M059J (cell line): ENCODE measurements at places on chromosomes 2 and 18.

GRCh38 chr2:191530618-191531017, 147.3 kb upstream of the NABP1 start:
- no peak for DNase-seq

DNA sequence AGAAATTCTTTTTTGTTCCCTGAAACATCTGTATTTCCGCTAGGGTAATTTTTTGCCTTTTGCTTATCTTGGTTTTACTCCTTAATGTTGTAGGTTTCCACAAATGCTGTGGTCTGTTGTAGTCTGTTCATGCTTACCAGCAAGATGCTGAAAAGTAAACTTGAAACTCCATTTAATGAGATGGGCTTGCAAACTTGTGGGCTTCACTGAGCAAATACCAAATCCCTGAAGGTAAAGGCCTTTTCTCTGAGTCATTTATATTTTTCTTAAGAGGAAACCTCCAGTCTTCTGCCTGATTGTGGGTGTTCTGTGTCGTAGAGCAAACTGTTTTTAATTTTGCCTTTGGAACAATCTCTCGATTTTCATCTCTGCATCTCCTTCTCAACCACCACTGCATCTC, 9.3 kb downstream of the SP140 start:
- peak; percentile 58 for DNase-seq

- DNase-seq, result no peak
These were observed 7.2 kb upstream of the SEMA4C start for GRCh38 chr2:96877042-96877451.

DNA sequence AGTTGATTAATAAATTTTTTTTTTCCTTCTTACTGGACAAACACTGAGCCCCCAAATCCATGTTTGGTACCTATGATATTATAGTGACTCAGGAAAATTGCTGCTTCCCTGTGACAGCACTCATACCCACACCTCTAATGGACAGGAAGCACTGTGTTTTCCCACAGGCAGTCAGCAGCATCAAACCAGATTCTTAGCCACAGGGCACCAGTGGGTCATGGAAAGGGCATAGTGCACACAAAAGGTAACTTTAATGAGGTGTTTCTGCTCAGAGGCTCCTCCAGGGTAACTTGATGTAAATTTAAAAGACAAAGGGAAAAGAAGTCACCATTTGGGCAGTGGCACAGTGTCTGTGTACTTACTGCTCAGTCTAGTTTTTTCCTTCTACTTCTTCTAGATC, 34.1 kb downstream of the SERPINB11 start:
- peak; percentile 86 for DNase-seq

DNA sequence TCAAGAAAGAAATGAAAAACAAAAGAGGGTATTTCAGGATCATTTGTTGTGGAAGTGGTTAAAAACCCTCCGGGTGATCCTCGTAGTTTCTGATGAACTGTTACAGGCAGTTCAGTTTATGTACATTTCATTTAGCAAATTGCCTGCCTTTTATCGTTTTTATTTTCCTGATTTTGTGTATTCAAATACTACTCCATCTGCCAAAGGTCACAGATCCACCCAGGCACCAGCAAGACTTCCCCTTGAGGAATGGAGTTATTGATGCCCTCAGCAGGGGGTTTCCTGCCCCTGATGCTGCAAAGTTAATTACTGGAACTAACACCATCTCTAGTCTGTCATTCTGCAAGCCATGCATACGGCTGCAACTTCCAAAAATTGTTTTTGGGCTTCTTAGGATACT, 641.9 kb downstream of the SLC4A3 start:
- no peak for DNase-seq

DNA sequence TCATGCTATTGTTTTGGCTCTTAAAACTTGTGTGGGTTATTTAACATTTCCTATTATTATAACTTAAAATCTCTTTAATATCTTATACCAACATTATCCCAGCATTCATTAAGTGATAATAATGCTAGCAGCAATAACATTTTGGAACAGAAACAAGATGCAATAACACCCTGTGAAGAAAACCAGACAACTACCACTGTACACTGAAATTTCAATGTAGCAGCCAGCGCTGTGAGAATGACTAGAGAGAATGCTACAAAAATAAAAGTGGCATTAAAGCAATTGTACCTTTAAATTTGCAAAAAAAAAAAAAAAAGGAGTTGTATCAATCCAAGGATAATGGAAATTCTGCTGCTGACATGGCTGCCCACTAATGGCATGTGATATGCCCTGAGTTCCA, 269.9 kb downstream of the TTC32 start:
- no peak for DNase-seq

- DNase-seq, result peak; percentile 87
These were observed 18.4 kb upstream of the WIPF1 start for GRCh38 chr2:174615871-174616436.

DNA sequence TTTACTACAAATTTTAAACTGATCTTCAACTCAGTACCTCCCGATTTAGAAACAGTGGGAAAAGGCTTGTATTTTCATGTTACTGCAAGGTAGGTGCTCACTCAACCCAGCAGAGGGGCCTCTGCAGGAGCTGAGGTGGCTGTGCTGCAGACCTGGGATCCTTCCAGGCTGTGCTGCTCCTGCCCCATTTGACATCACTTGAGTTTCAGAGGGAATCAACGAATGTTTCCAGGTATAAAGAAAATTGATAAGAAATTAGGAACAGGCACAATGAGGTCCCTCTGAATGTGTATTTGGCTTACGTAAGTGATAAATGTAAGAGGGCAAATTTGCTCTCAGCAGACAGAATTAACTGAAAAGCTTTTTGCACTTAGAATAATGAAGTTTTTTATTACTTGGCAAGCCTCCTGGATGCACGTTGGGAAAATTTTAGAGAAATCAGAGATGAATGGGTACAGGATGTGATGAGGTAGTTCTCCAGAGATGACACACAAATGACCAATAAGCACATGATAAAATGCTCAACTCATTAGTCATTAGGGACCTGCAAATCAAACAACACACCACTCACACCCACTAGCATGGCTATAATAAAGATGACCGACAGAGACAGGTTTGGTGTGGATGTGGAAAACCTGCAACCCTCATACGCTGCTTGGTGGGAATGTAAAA, 114.0 kb downstream of the NOL10 start:
- DNase-seq, result peak; percentile 91

GRCh38 chr18:22254088-22254487, 84.7 kb downstream of the GATA6 start:
- no peak for DNase-seq

- DNase-seq, result no peak
These were observed 28.2 kb downstream of the ABCG5 start for GRCh38 chr2:43810452-43810851.

- no peak for DNase-seq
These were observed 154.3 kb downstream of the NRP2 start for GRCh38 chr2:205836477-205837221.

DNA sequence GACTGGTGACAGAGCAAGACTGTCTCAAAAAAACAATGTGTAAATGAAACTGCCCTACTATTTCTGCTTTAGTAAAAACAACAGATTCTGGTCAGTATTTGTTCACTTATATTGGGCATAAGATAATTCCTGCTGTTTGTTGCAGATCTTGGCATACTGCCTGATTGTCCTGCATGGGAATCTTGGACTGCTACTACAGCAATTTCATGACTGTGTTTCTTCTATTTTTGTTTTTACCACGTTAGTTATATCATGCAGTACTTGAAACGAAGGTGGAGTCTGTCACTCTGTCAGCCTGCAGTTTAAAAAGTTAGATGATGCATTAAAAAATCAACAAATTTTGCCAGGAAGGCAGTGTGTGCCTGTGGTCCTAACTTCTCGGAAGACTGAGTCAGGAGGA, 14.2 kb upstream of the CLASP1 start:
- DNase-seq, result no peak

DNA sequence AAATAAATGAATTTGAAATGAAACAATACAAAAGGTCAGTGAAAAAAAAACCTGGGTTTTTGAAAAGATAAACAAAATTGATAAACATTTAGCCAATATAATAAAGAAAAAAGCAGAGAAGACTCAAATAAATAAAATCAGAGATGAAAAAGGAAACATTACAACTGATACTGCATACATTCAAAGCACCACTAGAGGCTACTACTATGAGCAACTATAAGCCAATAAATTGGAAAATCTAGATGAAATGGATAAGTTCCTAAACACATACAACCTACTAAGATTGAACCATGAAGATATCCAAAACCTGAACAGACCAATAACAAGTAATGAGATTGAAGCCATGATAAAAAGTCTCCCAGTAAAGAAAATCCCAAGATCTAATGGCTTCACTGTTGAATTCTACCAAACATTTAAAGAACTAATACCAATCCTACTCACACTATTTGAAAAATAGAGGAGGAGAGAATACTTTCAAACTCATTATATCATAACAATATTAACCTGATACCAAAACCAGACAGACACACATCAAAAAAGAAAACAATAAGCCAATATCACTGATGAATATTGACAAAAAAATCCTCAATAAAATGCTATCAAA, 80.8 kb upstream of the CERS6 start:
- DNase-seq, result no peak

DNA sequence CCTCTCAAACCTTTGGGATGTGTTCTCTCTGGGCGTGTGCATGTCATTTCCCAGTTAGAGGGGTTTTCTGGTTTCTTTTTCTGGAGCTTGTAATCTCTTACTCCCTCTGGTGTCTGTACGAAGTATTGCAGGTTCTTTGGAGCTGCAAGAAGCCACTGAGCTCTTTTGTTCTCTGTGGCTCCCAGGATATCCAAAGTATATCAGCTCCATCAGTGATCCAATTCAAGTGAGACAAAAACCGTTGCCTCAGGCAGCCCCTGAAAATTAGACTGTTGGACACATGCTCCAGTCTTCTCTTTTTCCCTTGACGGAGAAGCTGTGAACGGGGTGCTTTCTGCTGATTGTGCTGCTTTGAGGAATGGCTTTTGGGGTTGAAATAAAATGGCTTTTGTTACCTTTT, 59.0 kb upstream of the LDLRAD4 start:
- DNase-seq, result peak; percentile 62

DNA sequence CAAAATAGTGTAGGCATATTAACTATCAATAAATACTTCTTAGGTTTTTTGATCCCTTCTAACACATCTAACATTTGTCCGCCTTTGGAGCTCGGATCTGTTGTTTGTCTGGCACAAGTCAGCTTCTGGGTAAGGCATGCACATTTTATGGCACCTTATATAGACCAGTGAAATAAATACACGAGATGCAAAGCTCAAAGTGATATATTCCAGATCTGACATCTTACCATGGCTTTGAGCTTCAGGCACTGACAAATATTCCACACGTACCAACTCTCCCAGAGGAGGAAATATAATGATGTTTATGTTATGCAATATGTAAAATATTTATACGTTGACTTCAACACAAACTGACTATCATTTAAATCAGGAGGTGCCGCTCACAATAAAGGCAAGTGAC, 430.1 kb upstream of the SMIM21 start:
- no peak for DNase-seq

- DNase-seq, result peak; percentile 36
These were observed 120.9 kb downstream of the SPTBN1 start for GRCh38 chr2:54577035-54577434.

GRCh38 chr2:56234241-56234640, 50.5 kb downstream of the CCDC85A start:
- no peak for DNase-seq

GRCh38 chr18:48563027-48563426, 24.2 kb downstream of the CTIF start:
- peak; percentile 92 for DNase-seq

- DNase-seq, result no peak
These were observed 62.3 kb downstream of the PLEKHA3 start for GRCh38 chr2:178542569-178542968.

GRCh38 chr2:135831180-135831812, 5.7 kb downstream of the LCT start:
- no peak for DNase-seq

- DNase-seq, result peak; percentile 91
These were observed 3.8 kb downstream of the GALNT5 start for GRCh38 chr2:157261199-157261782.

GRCh38 chr2:140586379-140586778, 1544.4 kb downstream of the LRP1B start:
- DNase-seq, result peak; percentile 5

DNA sequence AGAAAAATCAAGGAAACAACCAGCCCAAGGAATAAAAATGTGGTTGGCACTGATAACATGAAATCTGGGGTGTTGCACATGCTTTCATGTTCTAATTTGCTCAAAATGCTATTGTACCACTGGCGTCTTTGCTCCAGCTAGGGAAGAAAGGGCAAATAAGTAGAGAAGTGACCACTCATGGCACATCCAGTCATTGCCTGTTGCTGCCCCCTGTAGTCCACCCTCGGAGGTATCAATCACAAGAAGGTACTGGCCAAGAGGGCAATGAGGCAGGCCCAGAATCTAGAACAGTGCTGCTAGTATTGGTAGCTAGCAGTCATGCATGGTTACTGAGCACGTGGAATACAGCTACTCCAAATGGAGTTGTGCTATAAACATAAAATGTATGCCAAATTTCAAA, 213.4 kb downstream of the CDCA7 start:
- DNase-seq, result peak; percentile 26

- no peak for DNase-seq
These were observed 794 bp downstream of the NOTO start for GRCh38 chr2:73203055-73203681.

DNA sequence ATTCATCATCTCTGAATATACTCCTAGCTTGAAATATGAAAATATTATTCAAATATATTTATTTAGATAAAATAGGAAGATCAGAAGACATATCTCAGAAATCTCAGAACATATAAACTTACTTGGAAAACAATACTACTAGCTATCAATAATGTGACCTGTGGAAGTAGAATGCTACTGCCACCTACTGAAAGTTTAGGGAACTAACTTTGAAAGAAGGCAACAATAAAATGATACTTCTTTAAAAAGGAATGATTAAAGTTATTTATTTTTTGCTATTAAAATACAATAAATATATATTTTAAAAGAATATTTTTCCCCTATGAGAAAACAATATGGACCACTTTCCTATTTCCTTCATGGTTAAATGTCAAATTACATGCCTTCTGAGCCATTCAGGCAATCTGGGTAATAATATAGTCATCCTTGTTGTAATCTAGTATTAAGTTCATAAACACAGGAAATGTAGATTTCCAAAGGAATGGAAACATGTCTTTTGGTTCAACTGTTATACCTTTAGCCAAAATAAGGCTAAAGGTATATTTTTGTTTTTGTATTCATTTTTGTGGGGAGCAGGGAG, 26.0 kb downstream of the ACADL start:
- peak; percentile 22 for DNase-seq

DNA sequence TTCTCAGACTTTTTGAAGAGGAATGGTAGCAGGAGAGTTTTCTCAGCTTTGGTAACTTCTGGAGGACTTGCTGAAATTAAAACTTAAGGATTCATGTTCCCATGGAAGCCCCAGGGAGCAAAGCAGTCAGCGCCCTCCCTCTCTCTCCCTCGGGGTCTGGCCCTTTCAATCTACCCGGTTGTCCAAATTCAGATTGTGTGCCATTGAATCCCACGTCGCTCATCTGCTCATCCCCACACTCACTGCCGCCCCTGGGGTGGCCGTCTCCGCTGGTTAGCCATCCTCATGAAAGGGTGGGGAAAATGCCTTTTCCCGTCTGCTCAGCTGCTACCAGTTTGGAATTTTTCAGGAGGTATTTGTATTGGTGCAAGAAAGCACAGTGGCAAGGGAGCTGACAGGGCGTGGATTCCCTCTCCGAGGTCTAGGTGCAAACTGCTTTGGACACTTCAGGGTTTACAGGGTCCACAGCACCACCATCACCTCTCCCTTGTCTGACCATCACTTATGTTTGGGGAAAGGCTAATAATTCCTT, 27.1 kb downstream of the MCFD2 start:
- no peak for DNase-seq
